ENCODE measurements at places on chromosomes 5 and 9.
A peak's percentile ranks its signal among the peaks of the same experiment; 100 is the strongest.

- peak; percentile 48 for DNase-seq
These were observed at the start of gene IL6ST for GRCh38 chr5:55994495-55994997. IL6ST (minus strand) TSS chr5:55994963; CDS start chr5:55976278, 18,685 bp downstream.

GRCh38 chr5:161420521-161420920, 126.0 kb downstream of the GABRB2 start:
- DNase-seq, result no peak

DNA sequence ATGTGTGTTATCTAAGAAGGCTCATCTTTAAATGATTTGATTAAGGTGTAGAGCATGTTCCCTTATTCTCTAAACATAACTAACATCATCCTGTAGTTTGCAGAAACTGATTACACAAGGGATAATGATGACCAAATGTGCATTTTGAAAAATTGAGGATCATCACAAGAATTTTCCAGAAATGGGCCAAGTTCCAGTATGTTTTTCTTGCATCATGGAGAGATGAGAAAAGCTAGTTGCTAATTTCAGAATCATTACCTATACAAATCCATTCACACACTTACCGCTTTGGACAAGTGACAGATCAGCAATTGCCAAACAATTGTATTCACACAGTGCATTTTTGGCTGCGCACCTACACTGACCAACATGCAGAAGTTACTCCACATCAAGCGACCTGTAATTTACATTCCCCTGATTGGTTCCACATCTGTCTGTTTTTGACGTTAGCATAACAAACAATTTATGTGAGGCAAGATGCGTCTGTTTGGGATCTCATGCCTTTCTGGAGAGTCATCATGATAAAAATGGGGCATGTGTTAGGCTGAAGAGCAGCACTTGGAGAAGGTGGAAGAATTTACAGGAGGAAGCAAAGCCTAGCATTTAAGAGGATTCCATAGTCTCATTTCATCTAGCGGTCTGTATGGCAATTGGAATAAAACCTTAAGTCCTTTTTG, 2.8 kb upstream of the BNC2 start:
- DNase-seq, result no peak

- no peak for DNase-seq
These were observed 32.6 kb downstream of the IPPK start for GRCh38 chr9:92637326-92637725.

DNA sequence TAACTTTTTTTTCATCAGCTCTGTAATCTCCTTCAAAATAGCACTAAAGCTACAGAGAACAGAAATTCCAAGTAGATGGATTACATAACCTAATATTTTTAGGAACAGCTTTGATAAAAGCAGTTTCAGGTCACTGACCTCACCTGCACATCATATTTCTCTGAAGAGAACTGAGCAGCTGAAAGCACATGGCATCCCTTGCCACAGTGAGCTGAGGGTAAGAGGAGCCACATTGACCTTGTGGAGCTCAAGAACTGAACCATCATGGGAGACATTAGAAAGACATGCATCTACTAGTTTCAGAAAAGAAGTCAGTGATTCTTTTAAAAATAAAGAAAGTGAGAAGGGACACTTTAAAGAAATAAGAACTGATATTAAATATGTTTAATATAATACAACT, 222.7 kb downstream of the CFAP90 start:
- no peak for DNase-seq

- no peak for DNase-seq
These were observed 13.0 kb downstream of the PPP6C start for GRCh38 chr9:125176636-125177035.

DNA sequence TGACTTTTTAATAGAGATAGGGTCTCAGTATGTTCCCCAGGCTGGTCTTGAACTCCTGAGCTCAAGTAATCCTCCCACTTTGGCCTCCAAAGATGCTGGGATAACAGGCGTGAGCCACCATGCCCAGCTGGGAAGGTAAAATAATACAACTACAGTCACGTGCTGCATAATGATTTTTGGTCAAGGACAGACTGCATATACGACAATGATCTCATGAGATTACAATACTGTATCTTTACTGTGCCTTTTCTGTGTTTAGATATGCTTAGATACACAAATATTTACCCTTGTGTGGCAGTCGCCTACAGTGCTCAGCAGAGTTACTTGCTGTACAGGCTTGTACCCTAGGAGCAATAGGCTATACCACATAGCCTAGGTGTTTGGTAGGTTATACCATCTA, 14.2 kb upstream of the IRF1 start:
- no peak for DNase-seq
